ENCODE measurements at places on chromosomes 3 and 15.

DNA sequence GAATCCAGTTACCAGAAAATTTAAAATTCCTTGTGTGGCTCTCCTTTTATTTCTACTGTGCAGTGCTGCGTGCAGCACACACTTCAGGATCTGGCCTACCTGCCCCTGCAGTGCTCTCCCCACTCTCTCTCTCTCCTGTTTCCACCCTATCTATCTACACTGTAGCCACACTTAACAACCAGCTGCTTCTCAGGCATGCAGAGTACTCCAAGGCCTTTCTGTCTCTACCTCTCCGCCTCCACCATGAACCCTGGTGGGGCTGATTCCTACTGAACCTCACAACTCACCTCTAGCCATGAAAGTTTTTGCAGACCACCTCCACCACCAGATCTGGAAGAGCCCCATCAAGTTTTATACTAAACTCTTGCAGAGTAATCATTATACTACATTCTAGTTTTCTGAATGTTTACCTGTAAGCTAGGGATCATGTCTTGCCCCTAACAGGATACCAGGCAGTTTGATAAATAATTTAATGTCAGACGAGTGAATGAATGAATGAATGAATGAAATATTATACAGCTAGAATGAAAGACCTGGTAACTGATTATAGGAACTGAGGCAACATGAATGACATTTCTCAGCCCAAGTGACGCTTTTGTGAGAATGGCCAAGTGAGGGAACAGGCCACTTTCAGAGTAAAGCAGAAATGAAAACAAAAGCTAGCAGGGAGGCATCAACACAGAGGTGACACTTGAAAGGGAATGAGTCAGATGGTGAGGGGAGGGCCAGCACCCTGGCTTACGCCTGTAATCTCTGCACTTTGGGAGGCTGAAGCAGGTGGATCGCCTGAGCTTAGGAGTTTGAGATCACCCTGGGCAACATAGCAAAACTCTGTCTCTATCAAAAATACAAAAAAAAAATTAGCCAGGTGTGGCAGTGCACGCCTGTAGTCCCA, 363.5 kb downstream of the FOXP1 start:
- DNase-seq: no peak

GRCh38 chr3:45337839-45338470, 50.4 kb upstream of the LARS2 start:
- no peak for DNase-seq

DNA sequence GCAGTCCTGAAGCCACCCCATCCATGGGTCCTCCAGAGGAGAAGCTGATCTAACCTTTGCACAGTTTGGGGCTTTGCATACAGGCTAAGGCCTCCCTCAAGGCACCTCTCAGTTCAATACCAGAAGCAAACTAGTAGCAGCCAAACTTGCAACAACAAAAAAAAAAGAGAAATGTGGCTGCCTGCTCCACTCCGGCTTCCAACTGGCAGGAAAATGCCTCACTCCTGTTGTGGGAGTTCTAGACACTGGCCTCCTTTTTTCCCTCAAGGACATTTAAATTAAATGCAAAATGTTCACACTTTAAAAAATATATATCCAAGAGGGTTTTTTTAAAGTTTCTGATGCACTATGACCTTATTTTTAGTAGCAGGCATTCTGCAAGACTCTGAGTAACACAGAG, 216.0 kb upstream of the TPM1 start:
- DNase-seq: no peak

GRCh38 chr15:45631776-45632175, 3.1 kb upstream of the SQOR start:
- no peak for DNase-seq

DNA sequence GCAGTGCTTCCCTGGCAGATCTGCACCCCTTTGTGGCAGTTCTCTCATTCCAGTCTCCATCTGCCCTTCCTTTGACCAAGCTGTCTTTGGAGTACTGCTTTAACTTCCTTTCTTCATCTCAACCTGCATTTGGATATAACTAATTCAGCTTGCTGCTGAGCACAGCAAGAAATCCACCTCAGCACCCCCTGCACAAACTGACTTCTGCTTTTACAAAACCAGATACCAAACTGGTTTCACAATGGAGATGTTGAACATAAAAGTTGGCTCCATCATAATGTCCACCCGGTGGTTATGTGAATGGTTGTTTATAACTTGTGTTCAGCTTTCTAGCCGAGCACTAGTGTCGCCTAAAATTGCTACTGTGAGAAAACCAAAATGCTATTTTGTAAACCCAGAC, 341.1 kb upstream of the SEMA6D start:
- no peak for DNase-seq

DNA sequence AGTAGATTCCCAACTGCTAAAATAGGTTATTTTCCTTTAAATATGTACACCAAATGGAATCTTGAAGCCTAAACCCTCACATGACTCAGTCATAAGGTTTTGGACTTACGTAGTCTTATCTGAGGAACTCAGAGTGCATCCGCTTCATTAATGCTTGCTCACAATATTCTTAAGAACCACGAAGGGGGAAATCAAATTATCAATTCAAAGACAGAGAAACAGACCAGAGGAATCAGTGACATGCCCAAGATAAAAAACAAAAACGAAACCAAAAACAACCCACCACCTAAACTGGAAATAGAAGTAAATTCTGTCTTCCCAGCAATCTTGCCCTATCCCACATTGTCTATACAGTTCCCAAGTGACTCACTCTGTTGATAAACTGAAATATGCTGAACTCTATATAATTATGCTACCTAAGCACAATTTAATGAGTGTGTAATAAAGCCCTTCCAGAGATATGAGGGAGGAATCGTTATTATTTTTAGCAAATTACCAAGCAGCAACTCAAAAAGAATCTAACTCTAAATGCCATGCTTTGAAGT, 135.4 kb upstream of the CBLB start:
- no peak for DNase-seq

DNA sequence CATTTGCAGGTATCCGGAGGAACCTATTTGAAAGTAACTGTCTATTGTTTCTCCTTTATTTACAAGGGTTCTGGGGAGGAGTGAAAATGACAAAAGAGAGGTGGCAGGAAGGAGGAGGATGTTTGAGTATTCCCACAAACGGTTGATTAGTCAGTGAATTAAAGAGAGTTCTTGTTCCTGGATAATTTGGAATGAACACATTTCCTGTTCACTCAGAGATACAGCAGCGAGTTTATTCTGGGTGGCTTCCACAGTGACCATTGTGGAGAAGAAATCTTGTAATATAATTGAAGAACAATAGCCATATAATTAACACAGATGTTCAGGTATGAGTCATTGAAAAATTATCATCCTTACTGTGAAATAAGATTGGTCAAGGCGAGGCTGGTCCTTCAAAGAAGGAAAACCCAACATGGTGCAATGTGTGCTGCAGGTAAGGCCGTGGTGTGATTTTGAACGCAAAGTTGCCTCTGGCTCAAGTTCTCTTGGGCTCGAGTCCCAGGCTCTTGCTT, 77.3 kb downstream of the NFKBIZ start:
- no peak for DNase-seq

DNA sequence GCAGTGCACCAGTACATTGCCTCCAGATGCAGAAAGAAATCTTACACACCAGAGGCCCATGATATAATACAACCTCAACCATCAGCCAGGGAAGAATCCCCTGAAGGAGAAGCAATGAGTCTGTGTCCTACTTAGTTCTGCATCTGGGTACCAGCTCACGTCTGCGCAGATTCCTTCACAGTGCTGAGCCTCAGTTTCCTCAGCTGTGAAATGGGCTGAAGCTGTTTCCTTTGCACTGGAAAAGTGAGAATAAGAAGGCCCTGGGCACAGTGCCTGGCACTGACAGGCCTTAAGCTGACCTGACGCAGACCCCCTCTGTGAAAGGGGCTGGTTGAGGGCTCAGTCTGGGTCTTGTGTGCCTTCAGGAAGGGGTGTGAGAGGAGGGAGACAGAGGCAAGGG, 20.7 kb downstream of the ATP2B2 start:
- no peak for DNase-seq

DNA sequence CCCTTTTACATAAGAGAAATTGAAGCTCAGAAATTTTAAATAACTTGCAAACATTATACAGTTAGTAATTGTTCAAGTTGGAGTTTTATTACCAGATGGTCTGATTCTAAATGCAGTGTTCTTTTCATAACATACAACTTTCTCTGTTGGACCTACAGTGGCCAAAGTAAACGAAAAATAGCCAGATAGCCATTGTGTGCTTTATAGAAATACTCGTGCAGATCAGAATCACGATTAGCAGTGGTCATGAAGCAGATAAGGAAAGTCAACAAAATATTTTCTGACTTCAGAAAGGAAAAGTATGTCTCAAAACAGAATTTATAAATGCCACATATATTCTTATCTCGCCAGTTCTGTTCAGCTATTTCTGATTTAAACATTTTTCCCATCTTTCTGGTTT, 436.9 kb downstream of the CNTN6 start:
- no peak for DNase-seq

DNA sequence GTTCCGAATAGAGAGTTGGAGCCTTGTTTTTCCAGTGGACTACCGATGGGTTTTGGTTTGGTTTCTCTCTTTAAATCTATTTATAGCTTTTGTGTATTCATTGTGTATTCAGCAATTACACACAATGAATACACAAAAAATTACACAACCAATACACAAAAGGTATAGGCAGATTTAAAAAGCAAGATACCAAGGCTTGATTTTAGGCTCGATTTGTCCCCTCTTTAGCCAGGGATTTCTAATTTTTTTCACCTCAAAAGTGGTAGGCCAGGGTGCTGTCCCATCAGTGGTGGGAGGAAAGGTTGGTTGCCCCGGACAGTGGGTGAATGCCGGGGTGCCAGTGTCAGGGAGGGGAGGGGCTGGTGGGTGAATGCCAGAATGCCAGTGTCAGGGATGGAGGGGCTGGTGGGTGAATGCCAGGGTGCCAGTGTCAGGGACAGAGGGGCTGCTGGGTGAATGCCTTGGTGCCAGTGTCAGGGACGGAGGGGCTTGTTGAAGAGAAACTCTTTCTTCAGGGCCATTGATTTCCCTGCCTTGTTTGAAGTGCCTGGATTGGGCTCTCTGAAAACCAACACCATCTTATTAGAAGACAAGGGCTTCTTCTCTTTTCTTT, 186.2 kb downstream of the GOLGA6L6 start:
- no peak for DNase-seq

DNA sequence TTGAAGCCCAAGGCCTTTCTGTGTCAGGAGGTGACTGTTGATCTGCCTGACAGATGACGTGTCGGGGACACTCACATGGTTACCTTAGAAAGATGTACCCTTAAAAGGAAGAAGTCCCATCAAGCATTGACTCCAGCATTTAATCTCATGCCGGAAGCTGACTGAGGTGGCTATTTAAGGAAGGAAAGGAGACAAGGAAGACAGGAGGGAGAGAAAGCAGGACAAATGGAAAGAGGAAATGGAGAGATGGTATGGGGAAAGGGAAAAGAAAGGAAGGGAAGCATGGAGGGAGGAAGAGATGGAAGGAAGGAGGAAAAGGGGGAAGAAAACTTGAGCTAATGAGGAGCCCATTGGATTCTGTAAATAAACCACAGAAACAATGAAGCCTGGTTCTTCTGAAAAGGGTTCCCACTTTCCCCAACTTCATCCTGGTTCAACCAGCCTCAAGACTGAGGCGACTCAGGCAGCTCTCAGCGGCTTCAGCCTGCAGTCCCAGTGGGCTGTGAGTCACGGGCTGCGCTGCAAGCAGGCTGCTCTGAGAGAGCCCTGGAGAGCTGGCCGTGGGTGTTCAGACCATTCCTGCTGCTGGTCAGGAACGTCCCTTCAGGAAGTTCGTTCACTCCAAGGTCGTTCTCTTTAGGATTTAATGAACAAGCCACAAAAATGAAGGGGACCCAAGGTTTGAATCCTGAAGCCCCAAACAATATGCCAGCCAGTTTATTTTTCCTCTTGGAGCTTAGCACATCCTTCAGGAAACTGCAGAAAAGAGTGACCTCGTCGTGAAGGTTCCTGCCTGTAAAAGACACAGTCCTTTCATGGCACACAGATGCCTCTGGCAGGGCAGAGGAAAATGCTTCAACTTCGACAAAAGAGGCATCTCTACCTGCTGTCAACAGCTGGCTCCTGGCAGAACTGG, 69.6 kb upstream of the THBS1 start:
- DNase-seq: no peak

- no peak for DNase-seq
These were observed 21.1 kb downstream of the MAPK6 start for GRCh38 chr15:52039925-52040781.

GRCh38 chr3:126556637-126557414, 1.9 kb downstream of the C3orf22 start:
- DNase-seq: no peak

- DNase-seq: no peak
These were observed 25.9 kb downstream of the MORF4L1 start for GRCh38 chr15:78898540-78898939.

DNA sequence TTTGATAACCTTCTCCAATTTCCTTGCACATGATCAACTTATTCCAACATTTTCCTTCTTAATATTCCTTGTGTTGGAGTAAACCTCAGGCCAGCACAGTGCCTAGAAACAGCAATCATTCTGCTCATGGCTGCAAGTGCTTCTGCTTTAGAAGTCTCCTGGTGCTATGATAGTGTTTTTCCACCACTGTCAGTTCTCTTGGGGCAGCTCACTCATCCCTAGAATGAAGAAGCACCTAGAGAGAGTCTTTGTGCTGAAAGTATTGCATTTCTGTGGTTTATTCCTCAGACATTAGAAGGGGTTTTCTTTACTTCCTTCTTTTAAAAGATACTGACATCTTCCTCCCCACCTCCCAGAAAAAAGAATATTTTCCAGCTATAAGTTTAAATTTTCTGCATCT, 183.5 kb downstream of the RYR3 start:
- no peak for DNase-seq

GRCh38 chr3:156819842-156820691, 6.1 kb upstream of the LEKR1 start:
- DNase-seq: no peak

GRCh38 chr3:116553355-116553754, 108.1 kb upstream of the LSAMP start:
- no peak for DNase-seq

DNA sequence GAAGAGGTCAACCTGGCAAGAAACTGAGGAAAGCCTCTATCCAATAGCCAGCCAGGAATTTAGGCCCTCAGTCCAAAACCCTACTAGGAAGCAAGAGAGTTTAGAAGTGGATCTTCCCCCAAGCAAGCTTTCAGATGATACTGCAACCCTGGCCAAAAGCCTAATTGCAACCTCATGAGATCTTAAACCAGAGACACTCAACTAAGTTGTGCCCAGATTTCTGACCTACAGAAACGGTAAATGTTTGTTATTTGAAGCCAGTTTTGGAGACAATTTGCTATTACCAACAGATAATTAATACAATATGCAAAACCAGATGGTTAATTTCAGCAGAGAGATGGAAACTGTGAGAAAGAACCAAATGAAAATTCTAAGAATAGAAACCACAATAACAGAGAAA, 21.7 kb upstream of the SUSD5 start:
- no peak for DNase-seq

DNA sequence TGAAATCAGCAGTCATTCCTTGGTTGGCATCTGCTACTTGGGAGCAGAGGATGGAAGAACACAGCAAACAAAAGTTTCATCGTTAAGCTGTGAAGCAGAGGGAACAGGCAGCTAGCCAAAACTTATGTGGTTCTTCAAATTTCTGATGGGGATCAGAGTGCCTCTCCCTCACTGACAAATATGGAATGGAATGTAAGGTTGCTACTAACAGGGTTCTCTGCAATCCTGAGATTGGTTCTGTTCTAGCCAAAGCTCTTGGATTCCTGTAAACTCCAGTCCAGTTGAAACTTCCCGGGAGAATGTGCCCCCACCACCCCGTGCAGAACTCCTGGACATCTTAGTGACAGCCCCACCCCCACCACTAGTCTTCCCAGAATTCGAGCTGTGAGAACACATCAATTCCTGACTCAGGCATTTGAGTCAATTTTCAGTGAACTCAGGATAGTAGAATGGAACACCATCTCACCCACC, 55.9 kb upstream of the PHLDB2 start:
- DNase-seq: no peak

All from NCI-H187 treated with DMSO at 0.1 percent for 48 hours (cell line).